ENCODE measurements at places on chromosomes 2 and 18.
A peak's percentile ranks its signal among the peaks of the same experiment; 100 is the strongest.

DNA sequence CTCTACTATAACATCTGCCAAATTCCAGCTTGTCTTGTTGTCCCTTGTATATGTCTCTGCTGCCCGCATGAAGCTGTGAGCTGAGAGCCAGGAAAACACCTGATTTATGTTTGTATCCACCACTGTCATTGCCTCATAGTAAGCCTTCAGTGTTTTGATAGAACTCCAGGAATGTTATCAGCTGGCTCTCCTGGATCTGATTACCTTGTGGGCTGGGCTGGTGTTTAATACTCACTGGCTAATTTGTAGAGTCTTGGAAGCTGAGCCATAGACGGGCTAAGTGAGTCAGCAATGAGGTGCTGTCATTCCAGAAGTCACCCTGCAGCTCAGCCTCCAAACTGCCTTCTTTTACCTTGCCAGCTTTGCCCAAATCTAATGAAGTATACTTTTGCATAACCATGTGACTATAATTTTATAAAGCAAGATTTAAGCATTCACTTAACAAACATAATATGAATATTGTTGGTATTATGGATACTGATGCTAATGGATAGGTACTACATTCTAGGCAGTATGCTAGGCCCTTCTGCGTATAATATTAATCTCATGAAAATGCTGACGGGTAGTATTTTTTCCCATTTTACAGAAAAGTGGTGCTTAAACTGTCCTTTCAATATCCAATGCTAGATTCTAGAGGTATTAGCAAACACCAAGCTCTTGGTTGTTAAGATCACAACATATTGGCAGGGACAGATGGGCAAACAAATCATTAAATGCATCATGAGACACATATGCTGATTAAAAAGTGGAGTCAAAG, 62.7 kb upstream of the GATA6 start:
- no peak for DNase-seq

- DNase-seq, result no peak
Observed at GRCh38 chr18:1784113-1784512, 787.2 kb downstream of the METTL4 start.

DNA sequence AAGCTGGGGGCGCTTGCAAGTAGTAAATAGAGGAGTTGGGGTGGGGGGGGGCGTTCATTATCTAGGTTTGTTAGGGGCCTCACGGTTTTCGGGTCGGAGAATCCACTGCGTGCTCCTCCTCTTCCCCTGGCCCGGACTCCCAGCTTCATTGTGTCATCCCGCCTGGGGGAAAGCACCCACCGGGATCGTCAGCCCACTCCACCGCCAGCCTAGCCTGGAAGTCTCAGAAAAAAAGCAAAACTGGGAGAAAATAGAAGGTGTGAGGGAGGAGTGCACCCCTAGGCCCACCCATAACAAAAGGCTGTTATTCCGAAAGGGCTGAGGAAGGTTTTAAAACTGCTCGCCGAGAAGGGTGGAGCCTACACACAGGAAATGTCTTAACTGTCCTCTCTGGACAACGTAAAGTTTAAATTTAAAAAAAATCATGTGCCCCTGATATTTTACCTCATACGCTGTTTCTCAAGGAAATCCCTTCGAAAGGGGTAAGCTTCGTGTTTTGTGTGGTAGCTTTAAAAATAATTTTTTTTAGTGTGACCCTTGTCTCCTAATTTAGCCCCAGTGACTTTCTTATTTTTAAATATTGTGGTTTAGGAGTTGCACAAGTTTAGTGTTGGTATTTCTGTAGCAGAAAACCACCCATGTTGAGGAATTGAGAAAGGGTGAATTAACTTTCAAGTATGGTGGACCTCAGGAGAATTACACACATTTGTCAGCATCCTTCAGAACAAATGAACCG, 104.2 kb downstream of the SPTBN1 start:
- peak; percentile 83 for DNase-seq

DNA sequence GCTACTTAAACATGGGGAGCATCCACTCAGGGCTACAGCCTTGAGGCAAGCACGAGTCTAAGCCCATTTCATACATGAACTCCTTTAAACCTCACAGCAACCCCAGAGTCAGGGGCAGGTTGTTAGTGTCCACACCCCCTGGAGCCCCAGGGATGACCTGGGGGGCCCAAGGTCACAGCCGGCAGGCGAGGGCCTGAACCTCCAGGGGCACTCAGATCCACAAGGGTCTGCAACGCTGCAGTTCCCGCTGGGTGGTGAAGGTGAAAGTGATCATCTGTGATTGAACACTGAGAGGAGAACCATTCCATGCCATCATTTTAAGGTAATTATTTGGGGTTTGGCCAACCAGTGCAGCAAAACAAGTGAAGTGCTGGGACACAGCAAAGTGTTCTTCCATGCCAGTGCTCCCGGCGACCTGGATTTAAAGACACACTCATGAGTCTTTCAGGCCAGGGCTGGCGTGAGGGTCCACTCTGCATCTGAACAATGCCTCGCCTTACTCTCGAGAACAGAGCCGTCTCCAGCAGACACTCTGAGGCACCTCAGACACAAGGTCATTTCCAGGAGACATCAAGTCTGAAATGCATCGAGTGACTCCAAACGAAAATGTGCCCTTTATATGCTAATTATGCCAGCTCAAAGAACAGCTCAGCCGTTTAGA, 61.6 kb upstream of the SNTG2 start:
- no peak for DNase-seq

DNA sequence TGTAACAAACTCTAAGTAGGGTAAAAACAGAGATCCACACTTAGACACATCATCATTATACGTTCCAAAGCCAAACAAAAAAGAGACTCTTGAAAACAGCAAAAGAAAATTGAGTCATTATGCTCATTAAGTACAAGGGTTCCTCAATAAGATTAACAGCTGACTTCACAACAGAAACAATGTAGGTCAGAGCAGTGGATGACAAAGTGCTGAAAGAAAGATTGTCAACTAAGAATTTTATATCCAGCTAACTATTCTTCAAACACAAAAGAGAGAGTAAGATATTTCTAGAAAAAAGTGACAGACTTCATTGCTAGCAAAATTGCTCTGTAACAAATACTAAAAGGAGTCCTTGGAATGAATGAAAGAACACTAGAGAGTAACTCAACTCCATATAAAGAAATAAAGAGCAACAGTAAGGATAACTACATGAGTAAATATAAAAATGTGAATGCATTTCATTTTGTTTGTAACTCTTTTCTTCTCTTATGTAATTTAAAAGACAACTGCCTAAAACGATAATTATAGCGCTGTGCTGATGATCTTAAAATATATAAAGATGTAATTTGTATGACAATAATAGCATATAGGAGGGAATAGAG, 23.8 kb upstream of the DNER start:
- DNase-seq, result no peak

DNA sequence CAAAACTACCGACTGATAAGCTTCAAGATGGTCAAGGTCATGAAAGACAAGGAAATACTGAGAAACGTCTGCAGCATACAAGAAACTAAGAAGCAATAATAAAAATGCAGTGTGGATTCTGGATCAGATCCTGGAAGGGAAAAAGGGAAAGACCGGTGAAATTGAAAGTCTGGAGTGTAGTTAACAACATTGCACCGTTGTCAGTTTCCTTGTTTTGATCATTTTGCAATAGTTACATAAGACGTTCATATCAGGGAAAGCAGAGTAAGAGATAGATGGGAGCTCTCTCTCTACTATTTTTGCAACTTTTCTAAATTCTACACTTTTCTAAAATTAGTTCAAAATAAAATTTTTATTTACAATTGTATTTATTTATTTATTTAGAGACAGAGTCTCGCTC, 15.0 kb upstream of the ZNF407 start:
- no peak for DNase-seq

GRCh38 chr2:214069254-214069653, 341.6 kb upstream of the VWC2L start:
- peak; percentile 99 for DNase-seq

DNA sequence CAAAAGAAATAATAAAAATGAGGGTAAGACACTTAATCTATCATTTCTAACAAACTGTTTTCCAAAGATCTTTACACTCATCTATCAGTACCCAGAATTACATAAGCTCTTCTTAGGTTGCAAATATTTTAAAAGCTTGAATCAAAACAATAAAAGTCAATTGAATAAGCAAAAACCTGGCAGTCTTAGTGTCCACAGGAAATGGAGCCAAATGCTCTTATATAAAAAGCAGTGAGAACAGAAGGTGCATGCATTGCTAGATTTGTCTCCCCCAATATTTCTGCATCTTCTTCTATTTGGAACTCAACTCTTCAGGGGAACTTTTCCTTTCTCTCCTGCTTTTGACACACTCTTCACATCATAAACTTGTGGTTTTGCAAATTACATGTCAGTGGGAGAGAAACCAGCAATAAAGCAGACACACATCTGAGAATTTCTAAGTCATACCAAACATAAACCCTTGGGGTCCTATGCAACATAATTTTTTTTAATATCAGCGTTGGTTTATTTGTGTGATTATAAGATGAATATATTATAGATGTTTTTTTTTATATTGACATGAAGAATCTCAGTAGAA, 343.9 kb upstream of the ACVR2A start:
- no peak for DNase-seq

DNA sequence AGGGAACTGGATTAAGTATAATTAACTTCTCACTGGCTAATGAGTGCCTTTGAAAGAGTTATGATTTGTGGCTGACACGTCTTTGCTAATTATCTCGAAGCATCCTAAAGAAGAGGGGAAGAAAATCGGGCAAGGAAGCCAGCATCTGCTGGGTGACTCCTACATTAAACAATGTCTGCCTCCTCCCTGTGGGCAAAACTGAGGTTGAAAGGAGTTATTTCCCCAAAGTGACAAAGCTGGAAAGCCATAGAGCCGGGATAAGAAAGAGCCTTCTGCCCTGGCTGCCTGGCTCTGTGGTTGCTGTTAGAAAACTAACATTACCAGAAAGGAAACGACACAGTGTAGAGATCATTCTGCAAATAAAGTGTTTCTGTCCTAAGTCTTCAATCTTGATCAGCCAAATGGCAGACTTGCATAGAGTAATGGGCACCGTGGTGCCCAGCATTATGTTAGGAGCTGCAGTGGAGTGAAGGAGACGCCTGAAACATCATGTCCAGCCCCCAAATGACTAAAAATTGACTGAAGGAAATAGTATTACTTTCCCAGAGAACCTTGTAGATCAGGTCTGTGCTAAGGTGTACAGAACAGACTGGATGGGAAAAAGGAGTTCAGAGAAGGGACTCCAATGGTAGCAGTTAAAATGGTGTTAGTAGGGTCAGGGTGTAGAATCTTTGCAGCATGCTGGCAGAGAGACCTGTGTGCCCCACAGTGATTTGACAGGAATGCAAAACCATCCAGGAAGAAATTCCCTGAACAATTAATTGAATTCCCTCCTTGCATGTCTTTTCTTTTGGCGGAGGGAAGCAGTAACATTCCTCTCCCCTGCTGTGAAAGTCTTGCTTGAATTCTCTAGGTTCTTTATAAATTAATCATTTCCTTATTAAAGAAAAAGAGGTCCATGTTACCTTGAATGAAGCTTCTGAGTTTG, 44.4 kb downstream of the ALPK2 start:
- peak; percentile 86 for DNase-seq

GRCh38 chr2:30348825-30349224, 98.2 kb upstream of the LCLAT1 start:
- no peak for DNase-seq

- peak; percentile 47 for DNase-seq
Observed at GRCh38 chr2:211745295-211746097, 793.1 kb downstream of the ERBB4 start.

- no peak for DNase-seq
Observed at GRCh38 chr18:74356959-74357358, 41.3 kb downstream of the C18orf63 start.

DNA sequence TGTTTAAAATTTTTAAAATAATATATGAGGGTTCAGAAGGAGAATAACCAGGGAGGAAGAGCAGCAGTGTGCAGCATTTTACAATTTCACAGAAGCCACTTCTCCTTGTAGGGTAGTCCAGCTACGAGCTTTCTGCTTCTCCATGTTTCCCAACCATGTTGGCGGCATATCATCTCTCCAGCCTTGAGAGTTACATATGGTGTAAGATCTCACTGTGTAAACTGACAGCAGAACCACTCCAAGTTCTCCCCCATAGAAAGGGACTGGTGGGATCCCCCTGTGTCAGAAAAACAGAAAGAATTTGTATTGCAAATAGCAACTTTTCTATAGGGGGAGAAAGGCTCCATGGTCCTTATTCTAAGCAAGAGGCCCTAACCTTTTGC, 266.8 kb upstream of the ACVR2A start:
- DNase-seq, result no peak

DNA sequence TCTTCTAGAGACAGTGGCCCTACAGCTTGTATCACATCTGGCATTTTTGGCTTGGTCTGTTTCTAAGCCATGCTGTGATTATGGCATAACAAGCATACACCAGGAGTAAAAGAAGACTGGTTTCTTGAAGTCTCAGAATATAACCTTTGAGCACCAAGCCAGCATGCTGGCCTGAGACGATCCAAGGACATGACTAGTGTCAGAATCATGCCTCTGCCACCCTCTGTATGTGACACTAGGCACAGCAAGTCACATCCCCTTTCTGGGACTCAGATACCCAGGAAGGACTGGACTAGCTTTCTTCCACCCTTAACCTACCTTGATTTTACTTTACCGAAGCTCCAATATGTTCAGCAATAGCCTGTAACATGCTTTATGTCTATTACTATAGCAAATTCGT, 345.5 kb downstream of the SETBP1 start:
- no peak for DNase-seq

DNA sequence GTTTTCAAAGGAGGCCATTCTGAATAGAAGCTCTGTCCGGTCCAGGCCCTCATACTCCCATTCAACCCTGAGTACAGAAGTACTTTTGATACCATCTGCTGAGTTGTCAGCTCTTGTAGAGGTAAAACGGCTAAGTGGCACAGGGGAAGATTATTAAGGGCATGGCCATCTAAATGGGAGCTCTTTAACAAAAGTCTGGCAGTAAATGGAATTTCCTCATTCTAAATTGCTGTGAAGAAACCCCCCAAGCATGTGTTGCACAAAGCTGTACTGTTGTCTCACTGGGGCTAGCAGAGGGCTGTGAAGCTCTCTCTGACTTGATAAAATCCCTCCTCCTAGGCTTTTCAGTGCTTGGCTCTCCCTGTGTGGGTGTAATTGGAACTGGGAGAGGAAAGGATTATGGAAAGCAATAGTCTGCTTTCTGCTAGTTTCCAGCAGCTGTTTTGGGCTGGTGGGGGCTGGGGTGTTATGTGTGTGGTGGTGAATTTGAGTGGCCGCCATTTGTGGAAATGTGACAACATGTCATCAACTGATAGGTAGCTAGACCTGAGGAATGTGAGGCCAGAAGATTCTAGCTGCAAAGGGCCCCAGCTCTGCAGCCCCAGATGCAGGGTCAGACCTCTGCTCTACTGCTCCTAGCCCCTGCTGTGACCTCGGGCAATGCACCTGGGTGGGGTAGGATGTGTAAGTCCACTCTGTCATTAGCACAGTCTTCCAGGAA, 65.1 kb downstream of the MAP4K4 start:
- DNase-seq, result peak; percentile 64

GRCh38 chr2:68577183-68577582, 66.2 kb upstream of the PROKR1 start:
- no peak for DNase-seq

GRCh38 chr18:73556904-73557303, 590.7 kb downstream of the FBXO15 start:
- no peak for DNase-seq

DNA sequence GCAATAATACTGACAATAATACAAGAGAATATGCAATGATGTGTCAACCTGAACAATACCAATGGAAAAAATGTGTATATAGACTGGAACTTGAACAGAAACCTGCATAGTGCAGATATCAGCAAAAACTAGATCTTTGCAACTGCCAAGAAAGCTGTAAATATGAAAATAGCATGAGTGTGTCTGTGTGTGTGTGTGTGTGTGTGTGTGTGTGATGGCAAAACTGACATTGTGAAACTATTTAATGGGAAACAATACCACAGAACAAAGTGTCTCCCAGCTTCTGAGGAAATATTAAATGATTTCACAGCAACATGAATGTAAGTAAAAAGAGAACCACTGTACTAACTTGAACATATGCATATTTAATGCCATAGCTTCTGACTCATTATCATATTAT, 558.2 kb upstream of the LINC00305 start:
- DNase-seq, result no peak

Data from RPMI7951 (cell line).